ENCODE measurements at places on chromosomes 2 and 18.

DNA sequence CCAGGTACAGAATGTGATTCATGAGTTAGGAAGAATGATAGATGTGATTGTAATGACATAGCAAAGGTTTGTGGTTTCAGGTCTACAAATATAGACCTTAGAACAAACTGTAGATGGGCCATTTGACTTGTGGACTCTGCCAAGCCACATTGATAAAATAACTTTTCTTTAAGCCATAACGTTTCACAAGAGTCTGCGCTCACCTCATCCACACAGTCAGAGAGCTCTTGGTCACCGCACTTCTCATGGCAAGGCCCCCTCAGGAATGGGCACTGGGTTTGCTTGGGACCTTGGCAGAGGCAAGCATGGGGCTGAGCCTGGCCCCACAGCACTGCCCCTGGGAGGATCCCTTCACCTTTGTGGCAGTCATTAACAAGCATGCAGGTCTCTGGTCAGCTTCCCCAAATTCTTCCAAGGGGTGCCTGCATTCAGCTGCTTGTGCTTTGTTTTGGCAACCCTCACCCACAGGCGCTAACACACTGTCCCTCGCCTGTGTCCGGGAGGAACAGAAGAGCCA is 14.0 kb downstream of the ARMC9 start:
- DNase-seq: no peak

GRCh38 chr18:45662468-45662867 is 47.2 kb downstream of the SLC14A2 start:
- no peak for DNase-seq

DNA sequence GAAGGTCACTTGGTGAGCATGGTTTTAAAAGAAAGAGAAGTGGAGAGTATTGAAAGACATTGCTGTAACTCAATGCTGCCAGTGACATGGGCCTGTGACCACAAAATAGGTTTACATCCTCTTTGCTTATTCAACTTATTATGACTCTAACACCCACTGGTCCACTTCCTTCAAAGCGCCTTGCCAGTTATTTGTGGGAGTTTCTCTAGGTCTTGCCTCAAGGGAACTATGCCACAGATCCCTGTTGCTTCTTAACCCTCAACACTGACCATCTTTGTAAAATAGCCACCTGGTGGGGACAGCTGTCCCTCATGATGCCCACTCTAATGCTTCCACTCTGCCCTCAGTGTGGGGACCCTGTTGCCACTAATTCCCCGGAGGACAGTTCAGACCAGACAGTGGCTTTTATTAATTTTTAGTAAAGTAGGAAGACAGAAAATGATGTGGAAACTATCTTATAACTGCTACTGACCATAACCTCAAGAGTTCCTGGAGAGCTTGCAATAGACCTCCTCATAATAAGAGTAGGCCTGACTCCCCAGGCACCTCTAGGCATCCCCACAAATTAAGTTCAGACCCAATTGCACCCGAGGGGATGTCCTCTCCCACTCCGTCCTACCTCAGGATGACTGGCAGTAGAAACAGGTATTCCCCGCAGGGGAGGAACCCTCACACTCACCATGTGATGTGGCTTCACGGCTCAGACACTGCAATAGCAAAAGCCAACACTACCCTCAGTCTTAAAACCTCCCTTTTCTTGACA is 31.3 kb upstream of the SLC25A52 start:
- no peak for DNase-seq

GRCh38 chr2:124836416-124836815 is 811.3 kb downstream of the CNTNAP5 start:
- DNase-seq: no peak

DNA sequence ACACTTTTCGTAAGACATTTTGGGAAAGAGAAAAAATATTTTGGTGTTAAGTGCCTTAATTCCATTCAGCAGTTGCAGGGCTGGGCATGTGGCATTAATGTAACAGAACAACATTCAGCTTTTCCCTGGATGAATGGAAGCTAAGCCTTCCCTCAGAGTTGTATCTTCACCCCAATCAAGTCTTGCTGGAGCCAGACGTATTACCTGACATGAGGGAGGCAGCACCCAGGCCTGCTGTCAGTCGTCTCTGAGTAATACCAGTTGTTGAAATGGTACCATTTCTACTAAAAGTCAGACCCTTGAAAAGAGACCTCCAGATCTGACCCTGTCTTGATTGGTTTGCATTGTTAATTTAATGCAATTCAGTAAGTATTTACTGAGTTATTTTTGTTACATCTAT is 57.5 kb downstream of the MALT1 start:
- no peak for DNase-seq

GRCh38 chr2:28869494-28870145 is 489 bp downstream of the TRMT61B start:
- DNase-seq: peak; percentile 7

DNA sequence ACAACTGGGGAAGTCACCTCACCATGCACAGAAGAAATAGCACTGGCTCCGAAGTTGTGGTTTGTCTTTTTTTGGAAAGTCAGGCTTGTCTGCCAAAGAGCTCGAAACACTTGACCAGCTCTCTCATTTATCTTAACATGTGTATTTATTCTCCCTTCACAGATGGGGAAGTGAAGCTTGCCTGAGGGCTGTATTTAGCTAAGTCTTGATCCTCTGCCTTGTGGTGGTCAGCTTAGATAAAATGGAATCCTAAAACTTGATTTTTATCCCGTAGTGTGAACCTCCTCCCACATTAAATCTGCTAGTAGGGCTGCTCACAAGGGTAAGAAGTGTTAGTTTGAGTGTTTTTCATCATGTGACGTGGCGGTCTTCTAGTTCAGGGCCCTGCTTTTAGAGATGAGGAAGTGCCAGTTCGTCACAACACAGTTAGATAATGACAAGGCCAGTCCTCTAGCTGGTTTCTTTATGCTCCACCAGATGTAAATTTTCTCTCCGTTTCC is 89.7 kb downstream of the TMEM247 start:
- no peak for DNase-seq

GRCh38 chr2:177712462-177712861 is 319.9 kb downstream of the AGPS start:
- no peak for DNase-seq

All from stimulated activated CD4-positive, alpha-beta T cell treated with anti-CD3 and anti-CD28 coated beads, Interleukin-15, amount 100 ng/mL, for 1 hour (primary cell).